M059J (cell line): ENCODE measurements at places on chromosomes 6 and 20.
A peak's percentile ranks its signal among the peaks of the same experiment; 100 is the strongest.

GRCh38 chr6:7992002-7992815, 72.0 kb downstream of the BLOC1S5 start:
- DNase-seq: peak; percentile 67

GRCh38 chr6:34027445-34027936, 118.4 kb downstream of the GRM4 start:
- DNase-seq: peak; percentile 37

GRCh38 chr20:32338665-32339064, 19.5 kb upstream of the ASXL1 start:
- DNase-seq: no peak

GRCh38 chr20:37650661-37651060, 43.2 kb upstream of the CTNNBL1 start:
- DNase-seq: no peak

- no peak for DNase-seq
Measured at GRCh38 chr20:49214571-49214970, 4.6 kb upstream of the DDX27 start.

DNA sequence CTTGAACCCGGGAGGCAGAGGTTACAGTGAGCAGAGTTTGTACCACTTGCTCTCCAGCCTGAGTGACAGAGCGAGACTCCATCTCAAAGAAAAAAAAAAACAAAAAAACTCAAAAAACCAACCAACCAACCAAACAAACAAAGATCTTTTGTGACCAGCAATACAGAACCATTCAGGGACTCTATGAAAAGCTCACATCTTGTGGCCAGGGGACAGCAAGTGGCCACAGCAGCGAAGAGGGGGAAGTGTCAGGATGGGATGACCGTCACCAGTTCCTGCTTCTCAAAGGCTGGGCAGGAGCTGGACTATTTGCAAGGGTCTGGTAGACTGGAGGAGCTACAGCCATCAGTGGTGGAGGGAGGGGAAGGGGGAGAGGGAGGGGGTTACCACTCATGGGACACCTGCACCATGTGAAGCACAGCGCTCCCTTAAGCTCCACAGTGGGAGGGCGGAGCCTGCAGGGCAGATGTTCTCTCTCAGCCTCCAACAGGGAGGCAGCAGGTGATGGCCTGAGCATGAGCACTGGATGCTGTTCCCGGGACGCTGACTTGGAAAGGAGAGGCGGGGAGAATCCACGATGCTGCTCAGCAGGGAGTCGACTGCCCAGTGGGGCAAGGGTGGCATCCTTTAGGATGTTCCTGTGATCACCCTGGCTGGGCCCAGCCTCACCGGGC, 19.7 kb upstream of the ULBP3 start:
- DNase-seq: no peak

DNA sequence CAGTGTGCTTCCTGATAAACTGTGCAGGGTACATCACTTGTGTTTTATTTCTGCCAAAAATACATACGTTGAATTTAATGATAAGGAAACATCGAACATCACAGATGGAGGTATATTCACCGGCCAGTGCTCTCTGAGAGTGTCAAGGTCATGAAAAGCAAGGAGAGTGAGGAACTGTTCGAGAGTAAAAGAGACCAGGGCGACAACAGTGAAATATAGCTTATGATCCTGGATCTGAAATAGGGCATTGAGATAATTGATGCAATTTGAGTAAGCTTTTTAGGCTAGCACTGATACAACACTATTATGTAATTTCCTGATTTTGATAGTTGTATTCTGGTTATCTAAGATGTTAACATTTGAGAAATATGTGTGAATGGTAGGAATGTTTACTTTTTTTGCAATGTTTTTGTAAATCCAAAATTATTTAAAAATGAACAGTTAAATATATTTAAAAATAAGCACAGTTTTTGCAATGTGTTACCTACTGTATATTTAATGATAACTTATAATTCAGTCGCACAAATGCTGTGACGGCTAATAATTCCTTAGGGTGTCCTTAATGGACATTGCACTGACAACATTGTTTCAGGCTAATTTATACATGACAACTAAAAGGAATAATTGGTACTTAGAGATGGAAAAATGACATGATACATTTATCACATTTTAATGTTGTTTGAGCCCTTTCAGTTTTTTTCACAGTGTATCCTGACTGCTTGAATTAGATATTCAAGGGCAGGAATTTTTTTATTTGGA, 9.9 kb downstream of the RAB32 start:
- no peak for DNase-seq

- no peak for DNase-seq
Measured at GRCh38 chr20:20561841-20562240, 150.6 kb downstream of the RALGAPA2 start.

- no peak for DNase-seq
Measured at GRCh38 chr6:78583079-78583478, 284.3 kb upstream of the IRAK1BP1 start.

GRCh38 chr6:111573892-111574797, 31.5 kb downstream of the TRAF3IP2 start:
- peak; percentile 94 for DNase-seq

GRCh38 chr6:106666282-106667021, 37.1 kb downstream of the QRSL1 start:
- DNase-seq: no peak

DNA sequence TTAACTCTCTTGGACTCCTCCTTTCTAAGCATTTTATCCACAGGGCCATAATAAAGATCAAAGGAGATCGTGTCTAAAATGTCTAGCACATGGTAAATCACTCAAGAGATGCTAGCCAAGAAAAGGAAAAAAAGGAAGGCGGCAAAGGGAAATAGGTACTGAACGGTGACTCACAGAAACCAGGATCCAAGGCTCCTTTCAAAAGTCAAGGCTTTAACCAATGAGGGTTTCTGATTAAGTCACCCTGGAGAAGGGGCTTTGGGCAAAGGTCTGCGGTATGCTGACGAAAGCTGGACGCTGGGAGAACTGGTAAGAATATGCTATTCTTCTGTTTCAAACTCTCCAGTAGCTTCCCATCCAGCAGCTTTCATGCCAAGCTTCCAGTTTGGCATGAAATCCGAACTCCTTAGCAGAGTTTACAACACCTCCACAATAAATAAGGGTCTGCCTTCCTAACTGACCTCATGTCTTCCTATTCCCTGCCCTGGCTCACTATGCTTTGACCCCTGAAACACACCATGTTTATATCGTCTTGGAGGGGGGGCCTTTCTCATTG, 1.0 kb downstream of the TOMM34 start:
- DNase-seq: peak; percentile 75

DNA sequence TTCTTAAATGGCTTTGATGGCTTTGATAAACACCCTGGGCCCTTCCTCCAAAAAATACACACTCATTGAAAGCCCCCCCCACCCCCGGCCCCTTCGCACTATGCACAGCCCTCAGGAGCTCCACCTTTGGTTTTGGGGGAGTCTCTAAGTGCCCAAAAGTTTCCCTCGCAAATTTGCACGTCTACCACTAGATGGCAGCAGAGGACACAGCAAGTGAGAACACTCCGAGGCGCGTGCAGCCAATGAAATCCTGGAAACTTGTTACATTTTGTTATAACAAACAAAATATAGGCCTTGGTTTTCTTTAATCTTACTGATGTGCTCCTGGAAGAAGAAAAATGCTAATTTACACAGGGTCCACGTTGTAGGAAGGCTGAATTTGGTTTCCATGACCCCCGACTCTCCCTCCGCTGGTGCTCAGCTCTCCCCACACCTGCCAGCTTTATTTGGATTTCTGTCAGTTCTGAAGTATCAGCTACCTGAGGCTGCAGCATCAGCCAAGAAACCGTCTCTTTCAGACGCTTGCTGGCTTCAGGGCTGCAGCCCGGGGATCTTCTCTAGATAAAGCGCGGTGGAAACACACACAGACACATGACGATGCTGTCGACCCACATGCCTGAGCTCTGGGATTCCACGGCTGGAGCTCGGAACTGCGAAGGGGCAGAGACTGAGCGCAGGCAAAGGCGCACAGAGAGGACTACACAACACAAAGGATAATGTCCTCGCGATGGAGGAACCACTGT, 148.3 kb upstream of the RPS6KA2 start:
- peak; percentile 70 for DNase-seq

- DNase-seq: no peak
Measured at GRCh38 chr6:2713473-2714110, 37.1 kb downstream of the MYLK4 start.

GRCh38 chr6:149855040-149855654, 9.0 kb downstream of the LRP11 start:
- DNase-seq: peak; percentile 92

DNA sequence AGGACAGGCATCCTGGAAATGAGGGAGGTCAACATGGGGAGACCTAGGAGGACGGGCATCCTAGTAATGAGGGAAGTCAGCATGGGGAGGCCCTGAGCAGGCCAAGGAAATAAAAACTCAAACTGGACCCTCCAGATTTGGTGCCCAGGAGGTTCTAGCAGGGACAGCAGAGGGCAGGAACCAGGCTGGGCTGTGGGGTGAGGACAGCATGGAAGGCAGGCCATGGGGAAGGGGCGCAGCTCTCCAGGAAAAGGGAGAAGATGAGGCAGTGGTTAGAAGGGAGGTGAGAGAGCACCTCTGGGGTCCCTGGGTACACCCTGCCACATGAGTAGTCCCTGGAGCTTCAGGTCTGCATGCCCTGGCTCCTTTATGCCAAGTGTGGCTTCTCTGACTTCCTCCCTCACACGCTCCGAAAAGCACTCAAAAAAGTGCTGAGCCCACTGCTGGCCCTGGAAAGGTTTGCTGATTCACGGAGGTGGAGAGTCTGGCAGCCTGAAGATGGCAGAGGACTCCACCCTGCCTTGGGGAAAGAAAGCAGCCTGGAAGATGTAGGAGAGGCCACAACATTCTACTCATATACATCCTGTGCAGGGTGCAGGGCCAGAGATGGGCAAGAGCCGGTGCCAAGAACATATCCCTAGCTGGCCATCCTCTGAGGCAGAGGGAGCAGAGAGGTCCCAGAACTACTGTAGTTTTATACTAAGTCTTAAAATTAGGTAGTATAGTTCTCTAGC, 154.9 kb downstream of the MRPL14 start:
- DNase-seq: no peak

DNA sequence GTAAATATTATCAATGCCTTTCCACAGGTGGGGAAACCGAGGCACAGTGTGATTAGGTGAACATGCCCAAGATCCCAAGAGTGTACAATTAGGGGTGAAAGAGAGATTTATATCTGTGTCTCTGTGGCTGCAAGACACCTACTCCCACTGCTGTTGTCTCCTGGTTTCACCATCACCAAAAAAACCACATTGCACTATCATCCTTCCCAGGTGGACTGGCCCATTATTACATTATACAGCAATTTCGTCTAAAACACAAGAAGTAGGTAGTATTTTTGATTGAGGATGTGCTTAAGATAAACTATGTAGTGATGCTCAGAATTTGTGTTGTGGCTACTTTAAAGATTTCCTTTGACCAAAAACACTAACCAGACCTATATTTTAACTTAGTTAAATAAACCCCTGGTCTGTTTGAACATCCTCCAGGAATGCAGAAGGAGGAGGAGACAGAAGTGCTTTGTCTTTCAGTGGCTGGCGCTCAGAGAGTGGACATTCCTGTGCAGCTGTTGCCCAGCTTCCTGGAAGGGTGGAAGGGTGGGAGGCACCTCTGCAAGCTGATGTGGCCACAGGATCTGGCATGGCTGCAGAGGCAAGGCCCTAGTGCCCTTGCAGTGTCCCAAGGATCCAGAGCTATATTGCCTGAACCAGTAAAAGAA, 23.8 kb downstream of the DCBLD1 start:
- no peak for DNase-seq

GRCh38 chr6:88443554-88443953, 277.4 kb upstream of the CNR1 start:
- DNase-seq: no peak

DNA sequence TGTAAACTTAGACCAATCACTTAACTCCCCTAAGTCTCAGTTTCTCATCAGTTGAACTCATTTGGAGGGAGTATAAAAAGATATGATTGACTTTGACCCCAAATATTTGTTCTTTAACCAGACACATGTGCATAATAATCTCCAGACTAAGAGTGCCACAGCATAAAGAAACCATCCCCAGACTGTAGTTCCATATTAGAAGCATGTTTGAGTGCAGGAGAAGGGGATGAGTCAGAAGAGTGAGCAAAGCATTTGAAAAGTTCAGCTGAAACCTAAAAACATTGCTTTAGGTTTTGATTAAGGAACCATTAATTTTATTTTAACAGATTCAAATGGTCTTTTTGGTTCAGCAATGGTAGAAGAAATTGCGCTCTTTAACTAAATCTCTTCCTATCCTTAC, 654.8 kb downstream of the UTRN start:
- peak; percentile 25 for DNase-seq

GRCh38 chr20:63017826-63018411, 11.2 kb upstream of the BHLHE23 start:
- no peak for DNase-seq

- DNase-seq: no peak
Measured at GRCh38 chr6:98967616-98968015, 19.9 kb upstream of the FBXL4 start.

GRCh38 chr20:48784273-48784641, 43.5 kb downstream of the PREX1 start:
- no peak for DNase-seq

GRCh38 chr20:5908981-5909380, 41.4 kb downstream of the TRMT6 start:
- peak; percentile 24 for DNase-seq

- DNase-seq: peak; percentile 97
Measured at GRCh38 chr6:3803627-3804468, 45.3 kb upstream of the FAM50B start.

- peak; percentile 86 for DNase-seq
Measured at GRCh38 chr6:113879186-113880096, 22.3 kb downstream of the MARCKS start.

DNA sequence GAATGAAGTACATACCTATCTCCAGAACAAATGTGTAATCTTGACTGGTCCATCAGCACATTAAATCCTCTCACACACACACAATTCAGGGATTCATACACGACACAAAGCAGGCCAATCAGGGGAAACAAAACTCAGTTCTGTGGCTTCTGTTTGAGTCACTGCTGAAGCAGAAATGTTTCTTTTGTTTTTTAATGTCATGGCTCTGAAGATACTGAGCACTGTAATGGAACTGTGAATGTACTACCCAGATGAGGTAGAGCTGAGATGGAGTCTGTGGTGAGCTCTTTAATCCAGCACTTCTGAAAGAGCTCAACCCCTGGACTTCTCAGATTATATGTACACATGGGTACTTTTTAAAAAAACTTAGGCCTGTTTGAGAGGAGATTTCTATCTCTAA, 116.4 kb downstream of the THEMIS start:
- no peak for DNase-seq

GRCh38 chr6:142881761-142882160, 63.2 kb downstream of the HIVEP2 start:
- DNase-seq: no peak

DNA sequence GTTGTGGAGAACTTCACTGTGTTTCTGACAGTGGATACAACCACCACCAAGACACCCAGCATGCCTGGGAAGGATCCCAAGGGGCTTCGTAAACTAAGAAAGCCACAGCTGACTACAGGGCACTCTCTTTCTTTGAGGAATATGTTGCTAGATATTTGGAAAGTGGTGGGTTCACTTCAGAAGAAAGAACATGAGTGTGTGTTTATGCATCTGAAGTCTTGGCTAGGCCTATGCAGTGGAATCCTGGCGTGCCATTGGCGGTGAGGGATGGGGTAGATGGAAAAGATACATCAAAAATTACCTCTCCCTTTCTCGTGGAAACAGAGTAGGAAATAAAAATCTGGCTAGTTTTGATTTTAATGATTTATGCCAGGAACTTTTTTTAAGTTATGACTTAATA, 187.7 kb downstream of the PDE7B start:
- no peak for DNase-seq
